ENCODE measurements at places on chromosomes 11 and 22.

DNA sequence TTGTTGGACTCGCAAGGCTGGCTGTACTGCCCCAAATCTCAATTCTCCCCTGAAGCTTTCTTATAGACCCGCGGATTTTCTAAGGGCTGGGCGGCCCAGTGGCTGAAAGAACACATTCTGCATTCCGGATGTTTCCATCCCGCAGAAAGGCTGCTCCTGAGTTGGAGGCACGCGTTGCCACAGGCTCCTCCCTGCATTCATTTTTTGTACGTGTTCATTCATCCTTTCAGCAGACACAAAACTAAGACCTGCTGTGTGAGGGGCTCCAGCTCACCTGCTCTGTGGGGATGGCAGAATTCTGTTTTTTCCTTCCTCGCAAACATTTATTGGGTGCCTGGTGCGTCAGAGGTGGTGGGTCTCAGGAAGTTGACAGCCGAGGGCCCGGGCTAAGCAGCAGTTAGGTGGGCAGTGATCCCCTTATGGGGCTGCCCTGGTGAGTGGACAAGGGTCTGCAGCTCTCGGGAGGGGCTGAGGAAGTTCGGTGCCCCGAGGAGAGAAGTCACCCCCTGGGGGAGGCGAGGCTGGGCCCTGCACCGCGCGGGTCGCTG is 23.7 kb downstream of the SHANK3 start:
- DNase-seq = no peak

DNA sequence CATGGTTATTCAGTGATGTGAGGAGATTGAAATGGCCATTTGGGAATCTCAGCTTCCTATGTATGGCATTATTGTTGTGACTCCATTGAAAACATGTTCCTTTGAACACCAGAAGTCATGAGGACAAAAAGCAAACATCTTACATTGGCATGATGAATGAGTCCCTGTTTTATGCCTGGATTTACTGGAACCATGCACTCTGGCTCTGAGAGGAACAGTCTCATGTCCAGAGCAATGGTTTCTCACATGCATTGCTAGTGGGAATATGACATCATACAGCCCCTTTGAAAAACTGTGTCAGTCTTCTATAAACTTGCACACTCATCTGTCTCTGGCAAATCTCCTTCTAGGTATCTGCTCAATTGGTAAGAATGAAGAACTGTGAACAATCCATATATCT is 3.4 kb upstream of the KDM4F start:
- DNase-seq = no peak

- DNase-seq = no peak
Observed at GRCh38 chr22:37281646-37282384, 493 bp upstream of the CYTH4 start.

DNA sequence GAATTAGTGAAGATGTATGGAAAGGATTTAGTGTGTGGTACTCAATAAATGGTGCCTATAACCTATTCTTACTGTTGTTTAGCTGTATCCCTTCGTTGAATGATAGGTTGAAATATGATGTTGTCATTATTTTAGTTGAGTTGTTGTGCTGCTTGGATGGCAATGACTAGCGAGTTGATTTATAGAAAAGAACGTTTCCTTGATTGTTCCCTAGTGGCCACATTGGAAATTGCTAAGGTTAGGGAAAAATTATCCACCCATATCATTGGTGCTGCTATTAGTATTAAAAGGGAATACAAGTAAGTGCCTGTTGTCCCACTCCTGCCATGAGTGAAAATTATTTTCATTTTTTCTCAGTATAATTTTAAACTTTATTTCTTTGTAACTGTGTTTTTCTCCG is 14.5 kb downstream of the EMSY start:
- no peak for DNase-seq

DNA sequence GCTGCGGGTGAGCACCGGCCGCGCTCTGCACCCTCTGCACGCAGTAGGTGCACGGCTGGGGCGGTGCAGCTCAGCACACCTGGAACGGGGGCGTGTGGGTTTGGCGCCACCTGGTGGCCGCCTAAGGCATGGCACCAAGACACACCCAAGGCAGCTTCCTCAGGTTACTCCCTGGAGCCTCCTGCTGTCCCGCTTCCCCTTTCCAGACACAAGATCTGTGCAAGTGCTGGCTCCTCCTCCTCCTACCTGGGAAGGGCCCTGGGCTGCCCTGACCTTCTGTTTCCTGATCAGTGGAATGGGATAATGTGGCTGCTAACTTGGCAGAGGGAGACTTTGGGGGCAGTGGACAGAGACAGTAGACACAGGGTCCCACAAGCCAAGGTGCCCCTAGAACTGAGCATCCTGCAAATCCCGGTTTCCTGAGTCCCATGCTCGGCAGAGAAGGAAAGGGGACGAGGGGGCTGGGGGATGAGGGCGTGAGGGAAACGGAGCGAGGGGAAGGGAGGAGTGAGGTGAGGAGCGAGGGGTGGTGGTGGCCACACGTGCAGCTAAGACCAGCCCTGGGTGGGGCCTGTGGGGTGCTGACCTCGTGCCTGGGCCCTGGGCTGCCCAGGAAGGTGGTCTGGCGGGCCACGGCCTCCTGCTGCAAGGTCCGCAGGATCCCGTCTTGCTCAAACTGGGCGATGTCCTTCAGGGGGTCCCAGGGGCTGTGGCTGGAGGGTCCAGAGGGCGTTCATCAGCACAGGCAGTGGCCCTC is 34.8 kb upstream of the CARS1 start:
- DNase-seq = peak; percentile 85

- DNase-seq = no peak
Observed at GRCh38 chr11:58525037-58525614, 17.2 kb upstream of the OR5B21 start.

- DNase-seq = peak; percentile 37
Observed at GRCh38 chr11:75896843-75897419, 81.9 kb downstream of the UVRAG start.

DNA sequence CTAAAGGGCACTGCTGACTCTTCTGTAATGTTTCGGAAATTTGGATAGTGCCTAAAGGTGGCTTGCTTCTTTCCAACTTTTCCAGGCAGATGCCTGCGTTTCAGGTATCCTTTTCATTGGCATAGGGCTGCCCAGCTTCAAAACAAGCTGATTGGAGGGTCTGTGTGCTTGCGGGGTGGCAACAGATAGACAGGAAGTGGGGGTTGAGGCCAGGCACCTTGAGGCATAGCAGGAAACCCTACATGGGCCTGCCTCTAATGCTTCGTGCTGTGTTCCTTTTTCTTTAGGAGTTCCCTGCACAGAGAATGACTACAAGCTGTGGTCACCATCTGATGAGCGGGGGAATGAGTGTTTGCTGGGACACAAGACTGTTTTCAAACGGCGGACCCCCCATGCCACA is 92.2 kb upstream of the SORL1-AS1 start:
- DNase-seq = no peak

Measured in neural progenitor cell (in vitro differentiated cells).